ENCODE measurements at places on chromosomes 3 and 15.
A peak's percentile ranks its signal among the peaks of the same experiment; 100 is the strongest.

GRCh38 chr3:38805765-38806386 is 10.1 kb downstream of the SCN10A start:
- DNase-seq: peak; percentile 75

GRCh38 chr3:125103406-125103805 is 47.6 kb upstream of the HEG1 start:
- DNase-seq: no peak

- no peak for DNase-seq
Observed at GRCh38 chr3:12458901-12459300, 25.4 kb upstream of the TSEN2 start.

GRCh38 chr3:56800130-56800831 is 1.5 kb downstream of the ARHGEF3 start:
- peak; percentile 69 for DNase-seq
